Testis (tissue), 5 donors: ENCODE measurements at places on chromosomes 3 and 15. TPM values are rescaled to one million over a fixed set of nuclear protein-coding genes. Genes with fewer than 3 reads are reported as not detected.

Gene UBXN7
- total RNA-seq, result 40.4 TPM

DNA sequence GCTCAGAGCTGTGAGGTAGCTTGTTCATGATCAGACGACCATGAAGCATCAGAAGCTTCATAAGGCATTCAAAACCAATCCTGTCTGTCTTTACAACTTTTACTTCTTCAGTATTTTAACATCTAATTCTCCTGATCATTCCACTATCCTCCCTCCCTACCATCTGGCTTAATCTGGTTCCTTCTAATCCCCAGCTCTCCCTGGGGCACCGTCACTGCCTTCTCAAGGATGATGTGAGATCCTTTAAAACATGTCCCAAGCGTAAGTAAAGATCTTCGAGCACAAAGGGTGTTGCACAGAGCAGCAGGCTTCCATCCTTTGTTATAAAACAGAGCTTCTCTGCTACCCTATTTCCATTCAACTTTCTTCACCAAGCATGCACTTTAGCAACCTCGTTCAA is 362.7 kb upstream of the ARRDC4 start:
- no peaks in the 10 kb centered on the region for H3K36me3 ChIP-seq
- H3K4me1 ChIP-seq, result no peaks in the 10 kb centered on the region
- DNase-seq, result no peak
- H3K4me3 ChIP-seq, result no peak overlapping the region

GRCh38 chr3:27533718-27534573 is 49.8 kb upstream of the SLC4A7 start:
- H3K27ac ChIP-seq, result no peak overlapping the region
- H3K36me3 ChIP-seq, result no peaks in the 10 kb centered on the region
- peaks cover 7% of the 10 kb centered on the region for H3K4me1 ChIP-seq
- DNase-seq, result no peak
- no peak overlapping the region for H3K4me3 ChIP-seq

- DNase-seq, result no peak
- no peaks in the 10 kb centered on the region for H3K36me3 ChIP-seq
- H3K27me3 ChIP-seq, result no peaks in the 10 kb centered on the region
- H3K27ac ChIP-seq, result no peak overlapping the region
- peaks cover 17% of the 10 kb centered on the region for H3K4me1 ChIP-seq
These were observed 4.3 kb upstream of the PKM start for GRCh38 chr15:72235298-72235697.

- H3K27ac ChIP-seq, result no peak overlapping the region
- H3K4me1 ChIP-seq, result no peaks in the 10 kb centered on the region
- no peak for DNase-seq
- H3K4me3 ChIP-seq, result no peak overlapping the region
These were observed 7.7 kb upstream of the SEMA3F start for GRCh38 chr3:50147447-50147846.

GRCh38 chr3:62708638-62709373 is 166.4 kb downstream of the CADPS start:
- no peak overlapping the region for H3K4me3 ChIP-seq
- DNase-seq, result no peak
- no peaks in the 10 kb centered on the region for H3K4me1 ChIP-seq
- H3K27ac ChIP-seq, result no peak overlapping the region
- H3K36me3 ChIP-seq, result no peaks in the 10 kb centered on the region
- H3K27me3 ChIP-seq, result no peaks in the 10 kb centered on the region

DNA sequence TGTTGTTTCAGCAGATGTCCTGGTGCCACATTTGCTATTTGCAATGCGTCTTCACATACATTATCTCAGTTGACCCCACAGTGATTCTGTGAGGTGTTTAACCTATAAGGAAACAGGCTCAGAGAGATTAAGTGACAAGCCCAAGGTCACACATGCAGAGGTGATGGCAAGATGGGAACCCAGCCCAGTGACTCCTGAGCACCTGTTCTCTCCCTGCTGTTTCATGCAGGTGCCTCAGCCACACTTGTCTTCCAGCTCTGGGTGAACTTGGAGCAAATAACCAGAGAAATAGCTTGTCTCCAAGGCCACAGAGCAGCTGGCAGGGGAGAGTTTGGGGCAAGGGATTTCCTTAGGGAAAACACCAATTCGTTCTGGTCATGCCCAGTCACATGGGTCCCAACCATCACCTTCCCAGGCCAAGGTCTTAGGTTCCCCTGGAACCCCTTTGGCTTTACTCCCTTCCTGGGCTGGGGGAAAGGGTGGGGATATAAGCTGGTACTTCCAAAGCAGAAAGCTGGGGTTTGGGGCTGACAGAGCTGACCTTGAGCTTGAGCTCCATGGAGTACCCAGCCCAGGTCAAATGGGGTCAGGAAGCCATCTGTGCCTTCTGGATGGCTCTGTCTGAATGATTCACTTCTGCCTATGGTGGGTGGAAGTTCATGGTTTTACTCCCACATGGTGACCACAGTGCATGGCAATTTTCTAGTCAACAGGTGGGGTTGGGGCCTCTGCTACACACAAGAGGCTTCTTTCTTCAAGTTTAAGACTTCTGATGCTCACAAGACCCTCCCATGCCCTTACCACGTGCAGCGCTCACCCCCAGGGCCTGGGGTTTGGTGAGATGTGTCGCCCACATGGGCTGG is 22.4 kb downstream of the LIPC start:
- no peak for DNase-seq
- no peak overlapping the region for H3K4me3 ChIP-seq
- no peaks in the 10 kb centered on the region for H3K27me3 ChIP-seq
- no peaks in the 10 kb centered on the region for H3K36me3 ChIP-seq
